ENCODE measurements at places on chromosomes 1 and 21.

GRCh38 chr1:197362871-197363270 lies 94.8 kb downstream of the CRB1 start:
- no peak for DNase-seq

DNA sequence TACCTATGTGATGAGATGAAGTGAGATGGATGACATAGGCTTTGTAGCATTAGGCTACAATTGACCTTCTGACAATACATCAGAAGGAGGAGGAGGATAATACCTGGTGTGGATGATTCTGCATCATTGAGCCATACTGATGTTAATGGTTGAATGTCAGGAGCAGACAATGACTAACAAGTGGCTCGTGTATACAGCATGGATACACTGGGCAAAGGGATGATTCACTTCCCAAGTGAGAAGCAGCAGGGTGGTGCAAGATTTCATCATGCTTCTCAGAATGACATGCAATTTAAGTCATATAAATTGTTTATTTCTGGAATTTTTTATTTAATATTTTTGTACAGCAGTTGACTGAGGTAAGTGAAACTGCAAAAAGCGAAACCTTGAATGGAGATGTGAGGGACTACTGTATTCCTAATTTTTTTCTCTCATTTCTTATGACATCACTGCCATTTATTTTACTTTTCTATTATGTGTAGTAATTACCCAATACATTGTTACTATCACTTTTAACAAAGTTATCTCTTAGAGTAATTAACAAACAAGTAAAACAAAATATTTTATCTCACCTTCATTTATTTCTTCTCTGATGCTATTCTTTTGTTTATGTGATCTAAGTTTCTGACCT lies 34.4 kb upstream of the COP1 start:
- no peak for DNase-seq

DNA sequence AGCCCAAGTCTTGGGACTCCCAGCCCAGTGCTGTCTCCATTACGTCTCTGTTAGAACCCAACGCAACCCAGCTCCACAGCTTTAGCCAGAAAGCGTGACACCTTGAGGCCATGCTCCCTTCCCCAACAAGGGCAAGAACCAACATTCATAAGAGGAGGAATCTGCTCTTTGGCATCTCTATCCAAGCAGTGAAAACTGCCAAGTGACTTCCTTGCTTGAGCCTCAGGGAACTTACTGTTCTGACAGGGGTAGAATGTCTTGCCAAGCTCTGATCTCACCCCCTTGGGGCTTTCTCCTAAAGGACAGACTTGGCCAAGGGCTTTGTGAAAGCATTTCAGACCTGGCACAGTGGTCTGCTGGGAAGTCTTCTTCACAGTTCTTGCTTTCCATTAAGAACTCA lies 56.6 kb downstream of the SYT6 start:
- no peak for DNase-seq

GRCh38 chr1:52552505-52553361 lies at the start of gene TUT4:
Gene TUT4 (minus strand): TSS chr1:52553092. CDS start chr1:52526280, 26,812 bp downstream.
- DNase-seq, result peak; percentile 97

DNA sequence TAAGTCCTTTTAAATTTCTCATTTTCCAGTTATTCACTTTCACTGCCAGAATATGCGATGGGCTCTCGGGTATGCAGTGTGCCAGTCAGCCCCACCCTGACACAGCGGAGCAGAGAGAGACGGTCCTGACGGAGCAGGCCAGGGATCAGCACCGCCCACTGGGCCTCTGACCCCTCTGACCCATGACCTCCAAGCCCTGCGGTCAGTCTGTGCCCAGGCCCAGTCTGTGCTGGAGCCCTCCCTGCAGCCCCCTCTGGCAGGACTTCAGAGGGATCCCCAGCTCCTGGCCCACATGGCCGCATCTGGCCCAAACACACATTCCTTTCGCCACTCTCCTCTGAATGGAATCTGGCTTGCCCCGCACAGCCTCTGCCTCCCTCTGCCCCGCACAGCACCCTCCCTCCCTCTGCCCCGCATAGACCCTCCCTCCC lies 43.4 kb upstream of the COL6A2 start:
- peak; percentile 57 for DNase-seq

- no peak for DNase-seq
Observed at GRCh38 chr1:230381049-230381467, 45.1 kb downstream of the PGBD5 start.

Measured in neural progenitor cell (in vitro differentiated cells).